ENCODE measurements at places on chromosomes 7 and 10. TPM values are rescaled to one million over a fixed set of nuclear protein-coding genes. Genes with fewer than 3 reads are reported as not detected.

DNA sequence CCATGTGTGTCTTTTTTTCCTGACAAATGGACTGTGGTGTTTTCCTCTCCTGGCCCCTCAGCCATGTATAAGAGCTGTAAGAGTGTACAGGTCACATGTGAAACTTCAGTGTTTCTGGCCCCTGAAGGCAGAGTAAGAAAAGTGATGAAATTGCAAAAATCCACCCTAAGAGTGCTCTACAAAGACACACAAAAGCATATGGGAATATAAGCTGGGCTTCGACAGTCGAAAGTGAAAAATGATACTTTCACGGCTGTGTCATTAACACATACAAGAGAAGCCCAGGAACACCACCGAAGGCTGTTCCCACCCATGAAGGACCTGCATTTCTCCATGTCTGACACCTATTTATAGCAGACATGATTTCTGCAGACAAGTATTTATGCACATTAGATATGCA lies 192.2 kb downstream of the PARD3 start:
- no peak overlapping the region for H3K4me3 ChIP-seq
- peak; percentile 64 for DNase-seq
- no peaks in the 10 kb centered on the region for H3K36me3 ChIP-seq
- no peak overlapping the region for H3K27ac ChIP-seq

Gene LRRN3
- 1.3 TPM for total RNA-seq

GRCh38 chr7:100585511-100586265 lies at the start of gene LRCH4:
TSS of gene LRCH4 (minus strand) at chr7:100586129. CDS start at chr7:100586100, 29 bp downstream.
- H3K4me1 ChIP-seq: peaks cover 54% of the 10 kb centered on the region
- H3K27me3 ChIP-seq: no peaks in the 10 kb centered on the region

GRCh38 chr7:128121711-128122530 lies 90.7 kb upstream of the LRRC4 start:
- peak overlapping the region; percentile 31 for H3K4me3 ChIP-seq
- H3K27me3 ChIP-seq: peaks cover 25% of the 10 kb centered on the region
- H3K36me3 ChIP-seq: no peaks in the 10 kb centered on the region
- no peaks in the 10 kb centered on the region for H3K4me1 ChIP-seq
- no peak overlapping the region for H3K27ac ChIP-seq

GRCh38 chr10:27743877-27744801 lies 1.5 kb downstream of the MKX start:
- H3K36me3 ChIP-seq: no peaks in the 10 kb centered on the region
- DNase-seq: no peak
- H3K27me3 ChIP-seq: peaks cover 13% of the 10 kb centered on the region
- H3K4me1 ChIP-seq: peaks cover 70% of the 10 kb centered on the region
- peak overlapping the region; percentile 71 for H3K4me3 ChIP-seq

- H3K27me3 ChIP-seq: no peaks in the 10 kb centered on the region
- H3K4me3 ChIP-seq: no peak overlapping the region
- H3K27ac ChIP-seq: no peak overlapping the region
- peaks cover 3% of the 10 kb centered on the region for H3K4me1 ChIP-seq
- H3K36me3 ChIP-seq: no peaks in the 10 kb centered on the region
- no peak for DNase-seq
Observed at GRCh38 chr7:7989616-7990440, 21.2 kb downstream of the GLCCI1 start.

Gene ATOH7
- total RNA-seq: not detected
